Common myeloid progenitor, CD34-positive (primary cell): ENCODE measurements at places on chromosomes 2 and 18.

DNA sequence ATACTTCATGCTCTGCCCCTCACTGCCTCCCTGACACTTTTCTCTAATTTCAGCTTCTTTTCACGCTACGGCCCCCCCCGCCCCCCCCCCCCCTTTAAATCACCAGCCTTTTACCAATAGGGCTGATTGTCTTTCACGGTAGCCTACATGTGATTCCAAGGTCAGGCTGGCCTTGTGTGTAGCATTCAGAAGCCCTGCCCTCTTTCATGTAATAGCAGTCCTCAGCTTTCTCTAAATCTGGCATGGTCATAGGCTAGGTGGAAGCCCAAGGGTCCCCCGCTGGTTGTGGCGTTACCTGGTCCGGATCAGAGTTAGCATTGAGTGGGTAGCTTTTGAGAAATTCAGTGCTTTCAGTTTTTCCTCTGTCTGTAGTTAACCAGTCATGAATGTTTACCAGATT lies 281.8 kb downstream of the ALPK2 start:
- DNase-seq = no peak

DNA sequence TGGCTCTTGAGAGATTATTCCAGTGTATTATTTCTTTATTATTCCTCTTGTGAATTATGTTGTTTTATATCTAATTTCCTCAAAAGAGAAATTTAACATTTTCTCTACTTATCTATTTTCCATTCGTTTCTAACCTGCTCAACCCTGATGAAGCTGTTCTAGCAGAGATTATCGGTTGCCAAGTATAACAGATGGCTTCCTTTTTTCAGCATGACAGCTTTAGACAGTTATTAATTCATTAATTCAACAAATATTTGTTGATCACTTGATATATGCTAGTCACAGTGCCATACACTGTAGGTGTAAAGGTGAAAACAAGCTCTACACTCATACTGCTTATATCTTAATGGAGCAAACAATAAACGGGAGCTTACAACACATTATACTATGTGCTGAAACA lies 137.9 kb upstream of the UBE2E3 start:
- no peak for DNase-seq

DNA sequence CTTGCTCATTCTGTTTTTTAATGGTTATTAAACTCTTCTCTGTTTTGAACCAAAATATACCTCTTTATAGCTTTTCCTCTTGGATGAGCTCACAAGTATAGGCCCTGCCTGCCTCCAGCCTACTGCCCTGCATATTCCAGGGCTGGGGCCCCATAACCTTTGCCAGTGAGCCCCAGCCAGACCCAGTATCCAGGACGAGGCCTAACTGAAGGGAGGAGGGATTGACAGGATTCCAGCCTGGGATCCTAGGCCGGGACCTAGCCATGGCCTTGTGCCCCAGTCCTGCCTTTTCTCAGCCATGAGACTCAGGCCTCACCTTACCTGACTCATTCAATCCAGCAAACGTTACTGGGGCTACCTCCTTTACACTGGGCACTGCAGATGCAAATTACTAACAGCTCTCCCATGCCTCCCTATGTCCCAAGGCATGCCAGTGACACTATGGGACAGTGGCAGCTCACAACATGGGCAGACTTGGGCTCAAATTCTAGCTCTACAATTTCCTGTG lies 159.2 kb downstream of the DDX1 start:
- DNase-seq = no peak

DNA sequence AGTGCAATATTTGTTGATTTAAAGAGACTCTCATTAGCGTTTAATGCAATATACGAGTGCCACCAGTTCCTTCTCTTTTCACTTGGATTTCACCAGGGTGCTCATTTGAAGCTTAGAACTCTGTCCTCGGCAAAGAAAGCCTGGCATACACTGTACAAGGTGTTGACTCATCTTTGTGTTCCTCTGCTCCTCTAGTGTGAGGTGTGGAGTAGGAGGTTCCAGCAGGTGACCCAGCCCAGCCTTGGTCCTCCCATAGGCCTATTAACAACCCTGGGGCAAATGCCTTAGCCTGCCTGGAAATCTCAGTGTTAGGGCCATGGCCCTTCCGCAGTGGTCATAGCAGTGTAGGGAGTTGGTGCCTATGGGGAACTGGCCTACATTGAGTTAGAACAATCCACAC lies 20.1 kb downstream of the BCL2L11 start:
- no peak for DNase-seq

GRCh38 chr2:136399667-136400289 lies 281.8 kb upstream of the CXCR4 start:
- no peak for DNase-seq

DNA sequence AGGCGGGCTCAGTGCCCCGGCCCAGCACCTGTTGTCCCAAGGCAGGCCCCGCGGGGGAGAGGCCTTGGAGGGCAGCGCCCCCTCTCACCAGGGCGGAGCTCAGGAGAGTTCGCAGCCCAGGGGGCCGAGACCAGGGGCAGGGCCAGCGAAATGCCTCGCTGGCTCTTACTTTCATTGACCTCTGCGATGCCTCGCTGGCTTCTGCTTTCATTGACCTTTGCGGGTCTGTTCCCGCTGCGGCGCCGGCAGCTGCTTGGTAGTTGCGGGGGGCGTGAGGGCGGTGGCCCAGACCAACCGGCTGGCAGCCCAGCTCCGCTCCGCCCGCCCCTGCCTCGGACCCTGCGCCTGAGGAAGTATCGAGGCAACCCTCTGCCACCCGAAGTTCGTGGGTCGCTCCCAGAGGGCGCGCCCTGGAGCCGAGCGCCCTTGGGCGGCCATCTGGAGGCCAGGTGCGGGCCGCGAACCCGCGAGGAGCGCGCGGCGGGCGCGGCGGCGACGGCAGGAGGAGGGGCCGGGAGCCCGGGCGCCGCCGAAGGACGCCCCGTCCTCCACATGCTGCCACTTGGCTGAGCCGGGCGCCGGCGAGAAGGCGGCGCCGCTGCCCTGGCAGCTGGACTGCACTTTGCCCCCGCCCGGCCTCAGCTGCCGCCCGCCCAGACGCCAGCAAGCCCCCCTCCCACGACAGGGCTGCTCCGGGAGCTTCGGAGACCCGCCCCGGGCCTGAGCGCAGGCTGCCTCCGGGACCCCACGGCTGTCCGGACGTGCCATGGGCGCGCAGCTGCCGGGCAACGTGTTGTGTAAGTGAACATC lies 118.0 kb upstream of the MSTN start:
- DNase-seq = peak; percentile 89

DNA sequence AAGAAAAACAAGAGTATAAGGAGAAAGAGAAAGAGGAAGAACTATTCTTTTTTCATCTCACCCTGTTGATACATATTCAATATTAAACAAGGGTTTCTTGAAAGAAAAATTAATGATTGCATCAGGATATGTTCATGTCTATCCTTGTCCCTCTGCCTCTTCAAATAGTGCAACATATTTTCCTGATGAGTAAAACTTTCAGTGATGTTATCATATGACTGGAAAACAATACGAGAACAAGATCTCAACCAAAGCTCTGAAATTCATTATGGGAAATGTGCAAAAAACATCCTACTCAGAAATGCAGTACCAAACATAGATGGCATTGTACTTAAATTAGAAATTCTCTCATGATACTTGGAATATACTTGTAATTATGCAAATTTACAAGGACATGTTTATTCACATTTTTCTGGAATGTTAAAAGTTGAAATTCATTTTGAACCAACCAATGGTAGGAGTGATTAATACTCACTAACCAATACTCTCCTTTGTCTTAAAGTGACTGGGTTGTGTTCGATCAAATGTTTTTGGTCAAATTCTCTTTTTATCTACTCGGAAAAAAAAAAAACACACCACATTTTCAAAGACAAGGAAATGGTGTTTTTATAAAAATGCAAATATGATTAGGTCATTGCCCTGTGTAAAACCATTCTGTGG lies 148.9 kb upstream of the GULP1 start:
- no peak for DNase-seq

- DNase-seq = no peak
These were observed 47.2 kb downstream of the MAP2 start for GRCh38 chr2:209471037-209471436.

GRCh38 chr18:71827301-71827700 lies 716.8 kb downstream of the CBLN2 start:
- no peak for DNase-seq

- DNase-seq = no peak
These were observed 145.3 kb downstream of the C1D start for GRCh38 chr2:67917332-67918054.
